ENCODE measurements at places on chromosomes 12 and 14. TPM values are rescaled to one million over a fixed set of nuclear protein-coding genes. Genes with fewer than 3 reads are reported as not detected.

The PPM1H gene
- 12.8 TPM for total RNA-seq

The KCNJ8 gene
- 14.7 TPM for total RNA-seq

The LRTM2 gene
- not detected for total RNA-seq

GRCh38 chr14:68137704-68138619 is 318.4 kb downstream of the RAD51B start:
- H3K36me3 ChIP-seq = no peaks in the 10 kb centered on the region
- no peaks in the 10 kb centered on the region for H3K27me3 ChIP-seq
- no peak overlapping the region for H3K4me3 ChIP-seq
- H3K27ac ChIP-seq = no peak overlapping the region
- peaks cover 15% of the 10 kb centered on the region for H3K4me1 ChIP-seq

DNA sequence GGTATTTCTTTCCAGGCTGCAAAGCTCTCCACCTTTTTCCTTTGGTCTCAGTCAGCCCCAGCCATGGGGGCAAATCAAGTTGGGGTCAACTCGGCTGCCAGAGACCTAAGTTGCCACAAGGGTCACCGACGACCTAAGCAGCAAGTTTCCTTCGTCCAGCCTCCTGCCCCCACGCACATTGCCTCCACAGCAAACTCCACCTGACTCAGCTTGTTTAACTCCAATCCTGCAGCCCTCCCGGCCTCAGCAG is 767 bp upstream of the KCNMB4 start:
- DNase-seq = no peak
- no peaks in the 10 kb centered on the region for H3K36me3 ChIP-seq
- H3K4me1 ChIP-seq = peaks cover 25% of the 10 kb centered on the region
- no peaks in the 10 kb centered on the region for H3K27me3 ChIP-seq
- H3K4me3 ChIP-seq = peak overlapping the region; percentile 88

GRCh38 chr12:84756961-84757360 is 155.6 kb downstream of the SLC6A15 start:
- H3K4me3 ChIP-seq = no peak overlapping the region
- DNase-seq = no peak
- no peaks in the 10 kb centered on the region for H3K36me3 ChIP-seq
- no peaks in the 10 kb centered on the region for H3K4me1 ChIP-seq

GRCh38 chr12:125178222-125178621 is 113.0 kb downstream of the AACS start:
- no peaks in the 10 kb centered on the region for H3K36me3 ChIP-seq
- no peak overlapping the region for H3K27ac ChIP-seq
- H3K4me3 ChIP-seq = no peak overlapping the region
- H3K4me1 ChIP-seq = no peaks in the 10 kb centered on the region

DNA sequence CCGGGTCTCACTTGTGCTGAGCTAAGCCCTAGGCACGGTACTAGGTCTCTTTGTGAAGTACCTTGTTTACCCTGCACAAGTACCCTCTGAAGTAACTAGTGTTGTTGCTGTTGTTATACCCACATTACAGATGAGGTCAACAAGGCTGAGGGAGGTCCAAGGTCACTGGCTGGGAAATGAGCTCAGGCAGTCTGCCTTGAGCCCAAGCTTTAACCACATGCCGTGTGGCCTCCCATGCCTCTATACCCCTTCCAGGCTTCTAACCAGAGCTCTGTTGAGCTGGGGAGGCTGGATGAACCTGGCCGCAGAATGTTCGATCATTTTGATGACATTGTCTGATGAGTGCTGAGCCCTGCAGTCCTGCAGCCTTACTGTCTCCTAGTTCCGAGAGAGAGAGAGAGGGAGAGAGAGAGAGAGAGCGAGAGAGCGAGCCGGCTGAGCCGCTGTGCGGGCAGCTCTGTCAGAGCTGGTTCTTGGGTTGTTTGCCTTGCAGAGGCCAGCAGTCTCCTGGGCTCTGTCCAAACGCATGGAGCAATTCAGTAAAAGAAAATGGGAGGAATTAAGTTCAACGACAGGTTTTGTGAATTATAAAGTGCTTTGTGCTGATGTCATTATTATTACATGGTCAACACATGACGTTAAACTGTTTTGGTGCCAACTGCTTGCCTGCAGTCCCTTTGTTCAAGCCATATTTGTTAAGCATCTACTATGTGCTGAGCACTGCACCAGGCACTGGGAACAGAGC is 13.1 kb downstream of the JDP2 start:
- no peaks in the 10 kb centered on the region for H3K27me3 ChIP-seq
- H3K4me3 ChIP-seq = no peak overlapping the region
- peaks cover 42% of the 10 kb centered on the region for H3K4me1 ChIP-seq
- peak overlapping the region; percentile 49 for H3K27ac ChIP-seq

GRCh38 chr12:124626971-124627411 is 59.6 kb upstream of the NCOR2 start:
- H3K27me3 ChIP-seq = no peaks in the 10 kb centered on the region
- no peaks in the 10 kb centered on the region for H3K36me3 ChIP-seq
- DNase-seq = no peak
- H3K4me1 ChIP-seq = peaks cover 26% of the 10 kb centered on the region
- no peak overlapping the region for H3K4me3 ChIP-seq
- H3K27ac ChIP-seq = peak overlapping the region; percentile 81

GRCh38 chr12:102120886-102121285 is 903 bp downstream of the PARPBP start:
- DNase-seq = no peak
- no peak overlapping the region for H3K27ac ChIP-seq
- H3K4me1 ChIP-seq = peaks cover 18% of the 10 kb centered on the region
- no peaks in the 10 kb centered on the region for H3K36me3 ChIP-seq
- H3K4me3 ChIP-seq = no peak overlapping the region

DNA sequence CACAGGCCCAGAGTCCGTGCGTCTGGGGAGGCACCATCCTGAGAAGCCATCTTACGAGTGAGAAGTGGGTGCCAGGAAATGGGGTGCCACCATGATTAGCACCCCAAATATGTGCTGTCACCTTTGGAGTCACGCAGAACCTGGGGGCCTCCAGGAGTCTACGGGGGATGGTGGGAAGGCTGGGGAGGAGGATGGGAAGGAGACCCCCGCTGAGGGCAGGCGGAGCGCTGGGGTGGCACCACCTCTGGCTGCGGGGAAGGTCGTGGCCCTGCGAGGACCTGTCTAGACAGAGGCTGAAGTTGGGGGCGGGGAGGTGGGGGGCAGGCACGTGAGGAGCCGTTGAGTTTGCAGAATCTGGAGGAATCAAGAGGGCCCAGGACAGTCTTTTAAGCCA is 42.6 kb upstream of the FBRSL1 start:
- no peaks in the 10 kb centered on the region for H3K4me1 ChIP-seq
- H3K36me3 ChIP-seq = no peaks in the 10 kb centered on the region
- no peak overlapping the region for H3K4me3 ChIP-seq
- no peak overlapping the region for H3K27ac ChIP-seq
- DNase-seq = no peak

DNA sequence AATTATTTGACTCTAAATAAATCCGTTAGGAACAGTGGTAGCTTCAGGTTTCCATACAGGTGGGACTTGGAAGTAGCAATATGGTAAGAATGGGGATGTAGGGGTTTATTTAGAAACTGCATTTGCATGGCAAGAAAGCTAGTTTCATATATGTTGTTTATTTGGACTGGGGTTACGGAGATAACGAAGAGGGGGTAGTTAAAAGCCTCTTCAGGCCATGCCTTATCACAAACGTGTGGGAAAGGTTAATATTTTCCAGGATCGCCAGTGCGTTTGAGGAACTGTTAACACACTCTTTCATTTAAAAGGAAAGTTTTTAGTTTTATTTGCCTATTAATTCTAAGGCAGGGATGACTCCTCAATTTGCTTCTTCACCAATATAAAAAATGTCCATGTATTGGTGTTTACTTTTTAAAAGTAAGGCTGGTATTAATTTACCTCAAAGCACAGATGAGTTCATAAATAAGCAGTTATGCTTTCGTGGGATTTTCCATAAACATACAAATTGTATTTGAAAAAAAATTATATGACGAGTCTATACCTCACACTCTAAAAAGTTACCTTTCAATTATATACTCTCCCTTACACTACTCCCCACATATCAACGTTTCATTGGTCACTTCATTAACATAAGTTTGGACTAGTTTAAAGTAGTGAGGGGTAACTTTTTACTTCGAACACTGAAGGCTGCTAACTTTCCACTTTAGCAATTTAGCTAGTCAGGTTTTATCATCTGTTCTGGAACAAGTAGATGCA is 814 bp downstream of the RAB2B start:
- H3K27ac ChIP-seq = peak overlapping the region; percentile 85
- H3K36me3 ChIP-seq = peaks cover 9% of the 10 kb centered on the region
- peaks cover 23% of the 10 kb centered on the region for H3K4me1 ChIP-seq
- H3K4me3 ChIP-seq = peak overlapping the region; percentile 74
- no peak for DNase-seq

DNA sequence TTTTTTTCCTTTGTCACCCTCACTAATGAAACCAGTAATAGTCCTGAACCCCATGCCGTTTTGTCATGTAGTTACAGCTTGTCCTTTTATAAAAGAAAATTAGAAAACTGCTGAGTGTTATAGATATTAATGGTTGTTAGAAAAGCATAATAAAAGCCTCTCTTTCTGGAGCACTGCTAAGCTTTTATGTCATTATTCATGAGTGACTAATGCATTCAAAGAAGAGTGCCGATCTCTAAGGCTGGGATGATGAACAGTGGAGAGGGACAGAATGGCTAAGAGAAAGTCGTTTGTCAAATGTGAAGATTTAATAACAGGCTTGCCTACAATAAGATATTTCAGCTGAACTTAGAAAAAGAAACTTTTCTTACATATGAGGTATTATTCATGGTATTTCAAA is 121.6 kb downstream of the MGAT4C start:
- H3K4me1 ChIP-seq = no peaks in the 10 kb centered on the region
- H3K27ac ChIP-seq = no peak overlapping the region
- no peaks in the 10 kb centered on the region for H3K27me3 ChIP-seq
- H3K4me3 ChIP-seq = no peak overlapping the region
